ENCODE measurements at places on chromosomes 6 and 20.

- no peak for DNase-seq
Observed at GRCh38 chr20:36121981-36122930, 32.3 kb upstream of the EPB41L1 start.

DNA sequence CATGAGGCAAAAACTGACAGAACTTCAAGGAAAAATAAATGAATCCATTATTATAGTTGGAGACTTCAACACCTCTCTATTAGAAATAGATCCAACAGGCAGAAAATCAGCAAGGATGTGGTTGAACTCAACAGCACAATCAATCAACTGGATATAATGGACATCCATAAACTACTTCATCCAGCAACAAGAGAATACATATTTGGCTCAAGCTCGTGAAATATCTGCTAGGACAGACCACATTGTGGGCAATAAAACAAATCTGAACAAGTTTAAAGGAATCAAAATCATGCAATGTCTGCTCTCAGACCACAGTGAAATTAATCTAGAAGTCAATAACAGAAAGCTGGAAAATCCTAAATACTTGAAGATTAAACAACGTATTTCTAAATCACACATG lies 362.6 kb downstream of the CD109 start:
- no peak for DNase-seq

DNA sequence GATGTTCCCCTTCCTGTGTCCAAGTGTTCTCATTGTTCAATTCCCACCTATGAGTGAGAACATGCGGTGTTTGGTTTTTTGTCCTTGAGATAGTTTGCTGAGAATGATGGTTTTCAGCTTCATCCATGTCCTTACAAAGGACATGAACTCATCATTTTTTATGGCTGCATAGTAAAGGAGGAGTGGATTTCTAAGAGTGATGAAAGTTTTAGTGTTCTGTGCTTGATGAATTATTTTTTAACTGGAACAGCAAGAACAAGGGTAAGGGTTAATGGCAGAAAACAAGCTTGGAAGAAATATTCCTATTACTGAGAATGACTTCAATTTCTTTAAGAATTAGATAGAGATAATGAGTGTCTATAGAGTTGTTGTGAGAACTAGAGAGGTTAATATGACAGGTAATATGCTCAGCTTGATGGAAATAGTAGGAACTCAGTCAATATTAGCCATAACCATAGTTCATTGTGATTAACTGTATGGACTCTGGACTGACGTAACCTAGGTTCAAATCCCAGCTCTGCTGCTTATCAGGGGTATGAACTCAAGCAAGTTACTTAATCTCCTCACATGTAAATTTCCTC lies 190.0 kb downstream of the RPS12 start:
- no peak for DNase-seq

GRCh38 chr6:37020381-37020780 lies 14.9 kb downstream of the FGD2 start:
- no peak for DNase-seq

DNA sequence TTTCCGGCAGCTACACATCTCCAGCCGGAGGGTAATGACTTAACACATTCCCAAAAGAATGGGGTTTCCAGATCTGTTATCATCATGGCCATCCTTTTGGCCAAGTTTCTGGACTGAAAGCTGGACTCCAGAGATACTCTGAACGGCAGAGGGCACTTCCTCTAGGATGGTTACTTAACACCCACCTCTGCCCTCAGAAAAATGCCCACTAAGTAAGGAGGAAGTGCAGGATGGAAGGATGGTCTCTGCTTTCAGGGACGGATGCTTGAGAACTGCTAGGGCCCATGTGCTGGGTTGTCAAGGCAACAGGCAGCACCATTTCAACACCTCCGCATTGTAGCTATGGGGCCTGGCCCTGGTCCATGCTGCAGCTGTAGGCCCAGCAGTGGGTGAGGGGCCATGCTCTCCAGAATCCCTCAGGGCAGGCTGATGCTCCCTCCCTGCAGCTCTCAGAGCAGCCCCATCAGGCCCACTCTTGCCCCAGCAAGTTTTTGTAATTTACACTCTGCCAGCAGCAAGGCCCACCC lies 16.5 kb upstream of the TGM3 start:
- no peak for DNase-seq

GRCh38 chr6:119024111-119024510 lies 54.4 kb downstream of the FAM184A start:
- no peak for DNase-seq
